Stimulated activated CD4-positive, alpha-beta T cell treated with anti-CD3 and anti-CD28 coated beads, Interleukin-1b, Interleukin-23, amount 100 ng/mL, for 1 hour (primary cell): ENCODE measurements at places on chromosomes 5 and 9.

GRCh38 chr5:107268241-107268640 lies 402.5 kb downstream of the EFNA5 start:
- DNase-seq, result no peak

- no peak for DNase-seq
These were observed 260.1 kb upstream of the SLC24A2 start for GRCh38 chr9:20048985-20049384.

- no peak for DNase-seq
These were observed 169.9 kb downstream of the FER start for GRCh38 chr5:108917596-108917995.

GRCh38 chr5:33611877-33612276 lies 171.1 kb downstream of the TARS1 start:
- no peak for DNase-seq

DNA sequence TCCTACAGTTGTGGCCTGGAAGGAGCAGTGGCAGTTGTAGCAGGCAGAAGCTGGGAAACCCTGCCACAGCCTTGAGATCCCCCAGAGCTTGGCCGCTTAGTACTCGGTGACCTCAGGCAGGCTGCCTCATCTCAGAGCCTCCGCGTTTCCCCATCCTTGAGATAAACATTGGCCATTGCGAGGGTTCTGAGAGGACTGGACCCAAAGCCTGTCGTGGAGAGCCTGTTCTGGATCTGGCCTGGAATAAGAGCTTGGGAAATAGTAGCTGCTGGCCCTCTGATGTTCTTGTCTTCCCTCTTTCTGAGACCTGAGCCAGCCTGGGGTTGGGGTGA lies 1.3 kb downstream of the MIGA2 start:
- no peak for DNase-seq

- no peak for DNase-seq
These were observed 12.2 kb upstream of the CYSTM1 start for GRCh38 chr5:140162781-140163180.
